ENCODE measurements at places on chromosomes 11 and 22.

DNA sequence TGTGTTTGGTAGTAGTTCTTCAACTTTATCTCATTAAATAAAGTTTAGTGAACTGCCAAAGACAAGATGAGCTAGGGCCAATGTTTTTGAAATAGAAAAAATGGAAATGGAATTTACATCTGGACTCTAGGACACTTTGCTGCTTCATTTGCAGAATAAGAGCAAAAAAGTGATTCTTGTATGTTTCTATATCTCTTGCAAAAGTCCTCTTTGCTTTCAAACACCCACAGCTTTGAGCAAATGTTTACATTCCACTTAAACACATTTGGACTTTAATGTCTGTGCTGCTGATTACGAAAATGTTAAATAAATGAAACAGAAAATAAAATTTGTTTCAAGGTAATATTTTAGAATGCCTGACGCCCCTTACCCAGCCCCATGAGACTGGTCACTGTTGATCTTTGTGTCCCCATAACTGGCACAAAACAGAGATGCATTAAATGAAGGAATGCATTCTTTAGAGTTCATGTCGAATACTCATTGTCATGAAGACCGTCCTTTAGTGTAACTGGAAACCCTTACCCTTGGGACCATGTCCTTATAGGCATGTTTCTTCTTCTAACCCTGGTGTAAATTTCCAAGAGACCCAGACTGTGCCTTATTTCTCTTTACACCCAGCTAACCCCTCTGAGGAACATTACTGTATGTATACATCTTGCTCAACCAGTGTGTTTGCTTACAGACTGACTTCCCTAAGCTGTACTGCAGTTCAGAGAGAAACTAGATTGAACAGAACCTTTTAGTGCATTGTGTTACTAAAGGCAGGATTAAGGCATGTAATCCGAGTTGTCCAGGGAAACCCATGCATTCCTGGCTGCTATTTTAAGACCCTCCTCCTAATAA lies 199.7 kb downstream of the NAV2 start:
- DNase-seq = no peak

GRCh38 chr22:27748751-27749191 lies 52.8 kb downstream of the MN1 start:
- DNase-seq = no peak

- no peak for DNase-seq
Measured at GRCh38 chr22:36378869-36379217, 8.9 kb downstream of the MYH9 start.

DNA sequence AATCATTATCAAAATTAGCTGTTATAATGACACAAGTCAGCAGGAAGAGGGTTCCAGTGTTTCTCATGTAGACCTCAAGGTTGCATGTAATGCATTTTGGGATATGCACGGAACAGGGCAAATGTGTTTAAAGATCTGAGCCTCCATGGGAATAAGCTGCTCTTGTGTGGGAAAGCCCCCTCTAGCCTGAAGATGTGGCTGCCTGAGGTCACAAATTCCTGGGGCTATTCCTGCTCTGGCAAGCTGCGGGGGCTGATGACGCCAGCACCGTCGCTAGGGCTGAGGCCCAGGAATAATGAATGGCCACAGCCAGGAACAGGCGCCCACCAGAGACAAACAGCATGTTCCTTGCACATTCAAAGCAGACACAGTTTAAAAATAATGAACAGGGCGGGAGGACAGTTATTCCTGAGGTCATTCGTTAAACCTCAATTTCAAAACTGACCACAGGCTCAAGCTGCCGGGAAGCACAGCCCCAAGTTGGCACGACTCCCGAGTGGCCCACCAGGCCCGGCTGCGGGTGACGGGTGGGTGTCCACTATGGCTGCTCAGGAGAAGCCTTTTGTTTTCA lies 11.7 kb downstream of the OSBPL5 start:
- no peak for DNase-seq

DNA sequence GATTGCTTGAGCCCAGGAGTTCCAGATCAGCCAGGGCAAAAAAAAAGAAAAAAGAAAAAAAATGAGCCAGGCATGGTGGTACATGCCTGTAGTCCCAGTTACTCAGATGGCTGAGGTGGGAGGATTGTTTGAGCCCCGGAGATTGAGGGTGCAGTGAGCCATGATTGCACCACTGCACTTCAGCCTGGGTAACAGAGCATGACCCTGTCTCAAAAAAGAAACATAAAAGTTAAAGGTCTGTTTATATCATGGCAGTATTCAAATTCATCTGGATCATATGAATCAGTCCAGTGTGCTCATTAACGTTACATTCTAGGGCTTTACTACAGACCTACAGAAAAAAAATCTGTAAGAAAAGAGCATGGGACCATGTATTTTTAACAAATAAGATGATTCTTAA lies 13.9 kb downstream of the HSD17B12 start:
- DNase-seq = no peak

DNA sequence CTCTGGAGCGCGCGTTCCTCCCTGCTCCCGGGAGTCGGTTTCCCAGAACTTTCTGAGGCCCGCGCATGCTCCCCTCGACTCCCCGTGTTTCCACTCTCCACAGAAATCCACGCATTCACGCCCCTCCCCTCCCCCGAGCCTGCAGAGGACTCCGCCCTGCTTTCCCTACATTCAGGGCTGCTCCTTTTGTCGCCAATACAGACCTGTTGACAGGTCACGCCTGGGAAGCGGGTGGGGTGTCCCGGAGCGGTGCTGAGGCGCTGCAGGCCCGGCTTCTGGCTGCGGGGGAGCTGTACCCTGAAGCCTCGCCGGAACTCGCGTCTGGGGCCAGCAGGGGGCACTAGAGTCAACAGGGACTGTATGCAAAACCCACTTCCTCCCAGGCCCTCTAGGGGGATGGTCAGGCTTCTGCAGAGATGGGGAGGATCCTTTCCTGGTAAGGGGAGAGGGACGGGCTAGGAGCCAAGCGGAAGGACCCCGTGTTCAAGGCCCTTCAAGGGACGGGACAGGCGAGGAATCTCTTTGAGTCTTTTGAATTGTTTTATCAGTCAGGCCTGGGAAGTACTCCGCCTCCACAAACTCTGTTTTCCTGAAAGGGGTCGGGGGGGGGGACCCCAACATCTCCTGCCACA lies at the start of gene PRAME:
TSS of gene PRAME (minus strand) at position 294 of the 632 bp plus-strand sequence. CDS start 2,433 bp downstream, outside the sequence.
- peak; percentile 59 for DNase-seq

- DNase-seq = no peak
Measured at GRCh38 chr22:49889071-49889470, 29.2 kb downstream of the ALG12 start.

DNA sequence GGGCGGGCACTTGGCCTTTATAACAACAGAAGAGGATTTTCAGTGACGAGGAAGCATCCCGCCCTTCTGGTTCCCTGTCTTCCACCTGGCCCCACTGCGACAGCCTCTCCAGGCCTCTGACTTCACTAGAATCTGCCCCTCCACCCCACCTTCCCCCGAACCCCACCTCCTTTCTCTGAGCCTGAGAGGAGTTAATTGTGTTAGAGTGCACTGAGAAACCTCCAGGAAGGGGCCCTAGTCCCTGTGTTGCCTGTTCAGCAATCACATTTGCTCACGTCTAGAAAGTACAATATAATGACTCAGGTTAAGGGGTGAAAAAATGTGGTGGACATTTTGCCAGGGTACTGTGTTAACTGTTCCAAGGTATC lies 38.8 kb downstream of the PTPRJ start:
- DNase-seq = no peak

- DNase-seq = no peak
Measured at GRCh38 chr22:42901790-42902508, 44.9 kb upstream of the ARFGAP3 start.
